ENCODE measurements at places on chromosomes 12 and 14.

GRCh38 chr14:104149617-104150135 lies 11.3 kb downstream of the KIF26A start:
- no peak for DNase-seq

DNA sequence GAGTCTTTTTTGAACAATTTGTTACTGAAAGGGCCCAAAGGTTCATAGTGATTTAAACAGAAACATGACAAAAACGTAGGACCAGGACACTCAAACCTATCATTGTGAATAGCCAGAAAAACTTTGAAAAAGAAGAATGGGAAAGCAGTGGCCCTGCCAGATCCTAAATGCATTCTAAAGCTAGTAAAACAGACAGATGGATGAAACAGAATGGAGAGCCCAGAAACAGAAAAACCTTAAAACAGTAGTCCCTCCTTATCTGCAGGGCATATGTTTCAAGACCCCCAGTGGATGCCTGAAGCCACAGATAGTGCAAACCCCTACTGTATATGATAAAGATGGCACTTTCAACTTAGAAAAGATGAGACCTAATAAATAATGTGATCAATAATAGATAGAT lies 93.7 kb downstream of the KICS2 start:
- DNase-seq = no peak

DNA sequence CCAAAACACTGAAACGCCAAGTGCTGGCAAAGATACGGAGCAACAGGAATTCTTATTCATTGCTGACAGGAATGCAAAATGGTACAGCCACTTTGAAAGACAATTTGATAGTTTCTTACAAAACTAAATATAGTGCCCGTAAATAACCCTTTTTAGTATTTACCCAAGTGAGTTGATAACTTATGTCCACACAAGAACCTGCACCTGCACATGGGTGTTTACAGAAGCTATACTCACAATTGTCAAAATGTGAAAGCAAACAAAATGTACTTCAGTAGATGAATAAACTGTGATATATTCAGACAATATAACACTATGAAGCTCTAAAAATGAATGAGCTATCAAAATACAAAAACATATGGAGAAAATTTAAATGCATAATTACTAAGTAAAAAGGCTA lies 86.6 kb downstream of the ATXN7L3B start:
- DNase-seq = no peak

GRCh38 chr12:27987331-27987730 lies 14.8 kb upstream of the PTHLH start:
- DNase-seq = no peak

GRCh38 chr12:121404734-121405133 lies 4.8 kb downstream of the RNF34 start:
- no peak for DNase-seq

DNA sequence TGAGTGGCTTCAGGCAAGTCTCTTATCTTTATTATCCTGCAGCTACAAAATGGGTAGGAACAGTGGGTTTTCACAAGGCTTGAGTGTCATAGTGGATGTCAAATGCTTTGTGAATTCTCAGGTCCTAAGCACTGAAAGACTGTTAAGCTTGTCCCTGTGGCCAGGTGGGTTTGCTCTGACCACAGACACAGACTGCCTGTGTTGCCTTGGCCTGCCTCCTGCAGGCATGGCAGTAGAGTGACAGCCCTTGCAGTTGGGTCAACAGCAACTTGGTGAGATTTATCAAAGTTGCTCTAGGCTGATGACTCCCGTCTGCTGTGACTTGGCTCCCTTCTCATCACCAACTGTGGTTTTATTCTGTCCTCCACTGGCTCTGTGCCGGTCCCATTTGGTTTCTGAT lies 520.0 kb upstream of the CCDC196 start:
- no peak for DNase-seq

DNA sequence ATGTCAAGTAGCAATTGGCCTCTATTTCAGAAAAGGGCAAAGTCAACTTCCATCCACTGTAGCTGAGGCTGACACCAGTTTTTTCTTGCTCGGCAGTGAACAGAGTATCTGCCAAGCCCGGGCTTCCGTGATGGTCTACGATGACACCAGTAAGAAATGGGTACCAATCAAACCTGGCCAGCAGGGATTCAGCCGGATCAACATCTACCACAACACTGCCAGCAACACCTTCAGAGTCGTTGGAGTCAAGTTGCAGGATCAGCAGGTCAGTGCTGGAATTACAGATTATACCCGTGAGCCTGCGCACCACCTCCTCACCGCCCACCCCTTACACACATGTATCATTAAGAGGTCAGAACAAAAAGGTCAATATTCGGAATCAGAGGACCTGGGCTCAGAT lies 19.4 kb downstream of the EVL start:
- no peak for DNase-seq

- no peak for DNase-seq
These were observed 16.3 kb upstream of the METTL17 start for GRCh38 chr14:20973501-20973900.

- no peak for DNase-seq
These were observed 3.2 kb downstream of the WDR89 start for GRCh38 chr14:63638493-63638892.

DNA sequence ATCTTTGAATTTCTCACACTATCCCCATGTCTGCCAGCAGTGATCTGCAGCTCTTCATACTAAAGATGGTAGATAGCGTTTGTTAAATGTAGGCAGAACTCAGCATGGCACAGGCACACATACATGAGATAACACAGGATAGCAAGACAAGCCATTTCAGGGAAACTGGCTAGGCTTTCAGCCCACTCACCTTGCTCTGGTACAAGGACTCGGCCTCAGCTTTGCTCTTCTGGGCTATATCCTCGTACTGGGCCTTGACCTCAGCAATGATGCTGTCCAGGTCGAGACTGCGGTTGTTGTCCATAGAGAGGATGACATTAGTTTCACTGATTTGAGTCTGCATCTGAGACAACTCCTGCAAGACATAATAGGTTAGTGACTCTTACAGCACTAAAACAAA lies 3.1 kb downstream of the KRT1 start:
- DNase-seq = no peak

DNA sequence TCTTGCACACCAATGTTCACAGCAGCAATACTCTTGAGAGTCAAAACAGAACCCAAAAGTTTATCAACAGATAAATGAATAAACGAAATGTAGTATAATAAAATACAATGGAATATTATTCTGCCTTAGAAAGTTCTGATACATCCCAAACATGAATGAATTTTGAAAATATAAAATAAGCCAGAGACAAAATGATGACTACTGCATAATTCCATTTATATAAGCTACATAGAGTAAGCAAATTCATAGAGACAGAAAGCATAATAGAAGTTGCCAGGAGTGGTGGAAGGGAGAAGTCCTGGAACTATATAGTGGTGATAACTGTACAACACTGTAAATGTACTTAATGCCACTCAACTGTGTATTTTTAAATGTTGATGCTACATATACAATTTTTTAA lies 21.1 kb downstream of the KDM5A start:
- no peak for DNase-seq

- no peak for DNase-seq
These were observed 503.2 kb downstream of the MED13L start for GRCh38 chr12:115774148-115774895.

- DNase-seq = no peak
These were observed 28.7 kb downstream of the HELB start for GRCh38 chr12:66331016-66331415.

- DNase-seq = no peak
These were observed 345.9 kb downstream of the DPF3 start for GRCh38 chr14:72547999-72548398.

GRCh38 chr14:51445001-51445390 lies 204.9 kb downstream of the TMX1 start:
- no peak for DNase-seq

DNA sequence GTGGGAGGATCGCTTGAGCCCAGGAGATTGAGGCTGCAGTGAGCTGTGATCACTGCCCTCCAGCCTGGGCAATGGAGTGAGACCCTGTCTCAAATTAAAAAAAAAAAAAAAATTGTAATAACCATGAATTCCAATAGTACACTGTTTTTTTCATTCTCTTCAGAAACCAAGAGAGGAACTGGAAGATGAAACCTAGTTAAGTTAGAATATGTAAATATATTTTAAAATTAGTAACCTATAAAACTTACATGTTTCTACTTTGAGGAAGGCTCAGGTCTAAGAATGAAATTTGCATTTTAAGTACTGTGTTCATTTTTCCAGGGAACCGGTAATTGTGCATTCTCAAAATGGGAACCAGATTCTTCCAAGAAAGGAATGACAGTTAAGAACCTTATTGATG lies 18.8 kb downstream of the KNTC1 start:
- DNase-seq = no peak

DNA sequence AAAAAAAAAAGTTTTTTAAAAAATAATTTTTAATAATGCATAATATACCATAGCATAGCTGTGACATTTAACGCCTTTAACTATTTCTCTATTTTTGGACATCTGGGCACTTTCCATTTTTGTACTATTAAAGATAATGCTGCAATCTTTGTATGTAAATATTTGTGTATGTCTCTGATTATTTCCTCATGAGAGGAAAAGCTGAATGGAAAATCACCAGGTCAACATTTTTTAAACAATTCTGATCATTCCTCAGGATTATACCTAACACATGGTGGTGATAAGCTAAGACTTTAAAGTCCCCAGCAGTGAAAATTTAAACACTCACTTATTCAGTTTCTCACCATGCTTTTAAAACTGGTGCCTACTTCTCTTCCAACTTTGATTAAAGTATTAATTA lies 31.3 kb upstream of the NR1H4 start:
- no peak for DNase-seq

- DNase-seq = no peak
These were observed 19.8 kb downstream of the CKB start for GRCh38 chr14:103502877-103503276.

- DNase-seq = no peak
These were observed at the start of gene DEGS2 for GRCh38 chr14:100159094-100159864. DEGS2 (minus strand) TSS chr14:100159645; CDS start chr14:100159587, 58 bp downstream.

DNA sequence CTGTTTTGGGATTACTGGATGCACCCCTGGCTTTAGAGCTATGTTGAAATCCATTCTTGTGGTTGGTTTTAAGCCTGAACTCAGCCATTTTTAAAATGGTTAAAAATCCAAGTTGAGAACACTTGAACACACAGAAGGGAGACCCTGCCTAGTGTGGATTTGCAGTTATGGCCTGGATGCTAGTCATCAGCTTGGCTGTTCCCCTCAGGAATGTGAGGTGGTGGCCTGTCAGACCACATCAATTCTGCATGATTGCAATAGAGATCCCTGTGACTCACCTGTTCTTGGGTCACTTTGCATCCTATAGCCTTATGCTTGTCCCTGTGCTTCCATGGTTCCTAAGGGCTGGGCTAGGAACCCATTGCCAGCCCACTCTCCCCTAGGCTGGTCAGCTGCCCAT lies 454.1 kb downstream of the ATP23 start:
- DNase-seq = no peak

DNA sequence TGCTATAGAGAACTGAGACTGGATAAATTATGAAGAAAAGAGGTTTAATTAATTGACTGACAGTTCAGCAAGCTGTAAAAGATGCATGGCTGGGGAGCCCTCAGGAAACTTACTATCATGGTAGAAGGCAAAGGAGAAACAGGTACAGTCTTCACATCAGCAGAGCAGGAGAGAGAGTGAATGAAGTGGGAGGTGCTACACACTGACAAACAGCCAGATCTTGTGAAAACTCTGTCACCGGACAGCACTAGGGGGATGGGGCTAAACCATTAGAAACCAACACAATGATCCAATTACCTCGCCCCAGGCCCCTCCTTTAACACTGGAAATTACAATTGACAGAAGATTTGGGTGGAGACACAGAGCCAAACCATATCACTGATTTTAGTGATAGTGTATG lies 682.4 kb downstream of the SLC16A7 start:
- DNase-seq = no peak

- no peak for DNase-seq
These were observed 1552.1 kb upstream of the SEL1L start for GRCh38 chr14:83085725-83086124.

- DNase-seq = no peak
These were observed 198.9 kb downstream of the RBM19 start for GRCh38 chr12:113766879-113767878.

DNA sequence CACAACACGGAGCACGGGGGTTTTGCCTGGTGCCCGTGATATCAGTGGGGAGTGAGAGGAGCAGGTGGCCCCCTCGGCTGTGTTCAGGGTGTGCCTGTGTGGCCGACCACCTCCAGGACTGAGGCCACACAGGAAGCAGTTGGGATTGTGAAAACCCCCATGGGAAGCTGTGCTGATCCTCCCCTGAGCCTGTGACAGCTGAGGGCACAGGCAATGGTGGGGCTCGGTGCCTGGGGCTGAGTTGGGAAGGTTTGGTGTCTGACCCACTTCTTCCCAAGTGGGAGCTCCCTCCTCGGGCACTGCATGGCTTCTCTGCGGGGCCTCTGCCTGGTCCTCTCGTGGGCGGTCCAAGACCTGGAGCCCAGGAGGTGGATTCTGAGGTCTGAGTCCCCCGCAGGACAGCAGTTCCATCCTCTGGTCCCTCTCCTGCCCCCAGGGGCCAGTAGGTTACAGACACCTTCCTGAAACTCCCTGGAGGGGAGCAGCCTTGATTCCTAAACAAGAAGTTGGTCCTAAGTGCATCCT lies 17.9 kb downstream of the PACS2 start:
- no peak for DNase-seq

DNA sequence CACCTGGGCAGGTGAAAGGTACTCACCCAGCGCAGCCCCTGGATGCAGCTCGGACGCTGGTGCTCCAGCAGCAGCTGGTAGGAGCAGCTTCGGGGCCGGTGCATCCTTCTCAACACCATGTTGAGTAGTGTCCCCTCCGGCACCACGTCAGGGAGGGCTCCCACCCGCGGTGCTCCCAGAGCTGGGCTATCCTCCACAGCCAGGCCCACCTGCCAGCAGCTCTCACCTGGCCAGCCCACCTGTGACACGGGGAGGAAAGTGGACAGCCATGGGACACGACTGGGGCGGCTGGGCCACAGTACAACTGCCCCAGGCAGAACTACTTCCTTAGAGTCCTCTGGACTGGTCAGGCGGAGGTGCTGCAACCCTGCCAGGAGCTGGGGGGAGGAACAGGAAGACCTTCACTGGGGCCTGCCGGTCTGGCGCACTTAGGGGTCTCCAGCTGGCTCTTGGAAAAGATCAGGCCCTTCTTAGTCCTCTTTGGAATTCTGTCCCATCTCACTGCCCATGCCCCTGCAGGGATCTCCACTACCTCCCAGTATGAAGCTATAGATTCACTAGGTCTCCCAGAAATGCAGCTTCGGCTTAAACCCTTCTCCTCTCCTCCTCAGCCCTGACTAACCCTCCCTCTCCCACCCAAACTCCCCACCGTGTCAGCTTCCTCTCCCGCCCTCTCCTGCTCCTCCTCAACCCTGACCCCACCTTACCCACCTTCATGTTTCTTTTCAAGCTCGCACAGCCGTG lies 668 bp downstream of the RAPGEF3 start:
- no peak for DNase-seq

GRCh38 chr12:640773-641172 lies 22.5 kb downstream of the NINJ2 start:
- no peak for DNase-seq

DNA sequence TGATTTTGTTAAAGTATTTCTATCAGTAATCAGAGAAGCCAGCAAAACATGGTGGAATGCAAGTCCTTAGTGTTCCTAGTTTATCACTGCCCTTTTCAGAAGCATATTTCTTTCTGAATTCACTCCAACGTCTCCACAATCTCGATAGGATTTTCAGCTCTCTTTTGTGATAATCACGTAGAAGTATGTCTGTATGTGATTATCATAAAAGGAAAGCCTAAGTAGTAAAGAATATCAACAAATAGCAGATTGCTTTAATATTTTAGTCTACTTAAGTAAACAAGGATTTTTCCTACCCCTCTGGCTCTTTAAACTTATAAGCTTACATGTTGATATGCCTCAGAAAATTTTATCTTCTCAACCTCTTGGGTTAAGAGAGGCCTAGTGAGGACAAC lies 147.4 kb upstream of the NUDT4 start:
- no peak for DNase-seq

Data from NCI-H1048 (cell line).